Activated naive CD4-positive, alpha-beta T cell (primary cell): ENCODE measurements at places on chromosomes 1 and 21.

DNA sequence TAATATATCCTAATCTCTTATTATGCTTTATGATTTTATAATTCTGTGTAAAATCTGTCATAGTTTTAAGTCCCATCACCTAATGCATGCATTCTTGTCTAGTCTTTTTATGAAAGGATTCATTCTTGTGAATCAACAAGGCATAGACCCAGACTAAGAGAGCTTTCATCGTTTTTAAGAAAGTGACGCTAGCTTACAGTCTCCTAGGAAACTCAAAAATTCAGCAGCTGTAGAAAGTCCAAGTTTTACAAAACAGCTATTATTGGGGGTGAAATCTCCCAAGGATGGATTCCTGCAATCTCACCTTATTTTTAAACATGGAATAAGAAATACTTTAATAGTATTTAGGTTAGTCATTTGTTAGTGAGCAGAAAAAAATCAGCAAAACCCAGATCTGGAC is 104.7 kb downstream of the NCAM2 start:
- no peak for DNase-seq

DNA sequence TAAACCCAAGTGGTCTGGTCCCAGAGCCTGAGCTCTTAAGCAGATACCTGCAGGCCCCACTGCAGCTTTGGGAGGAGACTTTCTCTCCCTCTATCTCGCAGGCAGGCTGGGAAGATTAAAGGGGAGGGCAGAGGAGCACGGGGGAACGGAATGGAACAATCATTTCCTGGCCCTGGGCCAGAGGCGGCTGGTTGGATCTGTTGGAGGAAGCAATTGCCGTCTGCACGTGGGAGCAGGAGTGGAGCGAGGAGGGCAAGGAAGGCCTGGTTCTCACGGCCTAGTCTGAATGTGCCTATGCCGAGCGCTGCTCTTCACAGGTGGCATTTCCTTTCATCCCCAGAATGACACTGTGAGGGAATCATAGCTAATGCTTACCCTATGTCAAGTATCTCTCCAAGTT is 23.7 kb downstream of the NKAIN1 start:
- no peak for DNase-seq

DNA sequence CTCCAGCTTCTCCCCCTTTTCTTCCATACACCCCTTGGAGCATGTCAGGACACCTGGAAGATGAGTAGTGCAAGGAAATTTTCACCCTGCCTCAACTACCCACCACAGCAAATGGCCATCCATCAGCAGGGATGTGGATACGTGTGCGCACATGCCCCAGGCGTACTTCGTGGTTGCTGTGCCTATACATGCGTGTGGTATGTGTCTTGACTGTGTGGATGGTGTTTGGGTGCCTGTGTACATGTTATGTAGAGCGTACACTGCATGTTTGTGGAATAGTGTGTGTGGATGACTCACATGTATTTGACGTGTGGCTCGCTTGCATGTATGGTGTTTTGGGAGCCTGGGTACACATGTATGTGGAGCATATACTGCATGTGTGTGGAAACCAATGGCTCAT is 158.5 kb downstream of the RRAGC start:
- DNase-seq = no peak

GRCh38 chr1:206909161-206909882 is 12.1 kb downstream of the IL24 start:
- peak; percentile 57 for DNase-seq

- DNase-seq = no peak
Observed at GRCh38 chr1:18687273-18687672, 56.6 kb downstream of the PAX7 start.

GRCh38 chr1:93437976-93438605 is 9.8 kb upstream of the FNBP1L start:
- DNase-seq = no peak

DNA sequence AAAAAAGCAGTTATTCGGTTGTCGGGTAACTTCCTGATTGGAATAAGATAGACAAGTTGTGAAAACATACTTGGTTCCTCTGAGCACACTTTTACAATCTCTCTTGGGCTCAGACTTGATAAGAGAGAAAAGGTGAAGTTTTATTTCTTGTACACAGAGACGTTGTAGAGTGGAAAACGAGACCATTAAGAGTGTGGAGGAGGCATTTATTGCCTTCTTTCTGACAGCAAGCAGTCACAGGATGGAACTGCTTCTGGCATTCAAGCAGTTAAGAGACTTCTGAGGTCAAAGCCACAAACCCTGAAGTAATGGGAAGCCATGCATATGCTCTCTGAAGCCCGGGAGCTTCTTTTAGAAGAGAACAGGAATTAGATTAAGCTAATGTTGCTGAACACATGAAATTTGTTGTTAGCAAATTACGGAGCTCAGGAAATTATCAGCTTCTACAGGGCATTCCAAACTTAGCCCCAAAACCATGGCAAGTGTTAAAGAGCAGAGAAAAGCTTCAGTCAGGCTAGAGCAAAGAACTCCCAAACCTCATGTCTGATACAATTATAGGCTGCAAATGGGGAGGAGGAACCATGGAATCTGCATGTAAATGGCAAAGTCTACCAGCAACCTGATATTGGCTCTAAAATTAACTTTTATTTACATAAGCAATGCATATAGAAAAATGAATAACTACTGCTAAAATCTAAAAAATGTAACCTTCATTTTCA is 26.0 kb downstream of the S1PR1 start:
- no peak for DNase-seq

DNA sequence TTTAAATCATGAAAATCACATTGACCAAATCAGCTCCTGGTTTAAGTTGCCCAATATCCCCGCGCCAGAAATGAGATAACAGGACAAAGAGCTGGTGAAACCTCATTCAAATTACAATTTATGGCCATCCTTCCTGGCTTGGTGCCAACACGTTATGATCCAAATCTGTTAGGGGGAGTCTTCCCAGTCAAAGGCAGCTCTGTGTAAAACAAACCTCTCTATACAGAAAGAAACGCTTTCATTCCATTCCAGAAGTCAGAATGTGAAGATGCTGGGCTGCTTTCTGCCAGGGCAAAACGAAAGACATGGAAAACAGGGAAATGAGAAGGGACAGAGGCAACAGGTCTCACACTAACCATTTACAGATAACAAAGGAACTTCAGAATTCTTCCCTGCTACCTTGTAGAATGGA is 53.5 kb upstream of the TIAM1 start:
- no peak for DNase-seq
